ENCODE measurements at places on chromosomes 3 and 15. TPM values are rescaled to one million over a fixed set of nuclear protein-coding genes. Genes with fewer than 3 reads are reported as not detected.

DNA sequence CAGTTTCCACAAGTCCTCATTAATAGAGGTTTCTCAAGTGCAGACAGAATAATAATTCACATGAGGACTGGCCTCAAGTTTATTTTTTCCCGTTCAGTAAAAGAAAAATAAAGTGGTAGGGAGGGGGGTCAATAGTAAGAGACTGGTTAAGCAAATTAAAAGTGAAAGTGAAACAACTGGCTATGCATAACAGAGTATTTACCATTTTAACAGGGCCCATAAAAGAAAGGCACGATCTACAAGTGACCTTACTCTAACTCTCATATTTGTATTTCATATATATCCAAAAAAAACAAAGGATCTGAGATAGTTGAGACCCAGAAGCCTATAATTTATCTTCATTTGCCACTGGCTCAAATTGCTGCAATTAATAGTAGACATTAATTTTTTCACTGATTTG lies 686.3 kb downstream of the NTRK3 start:
- H3K27me3 ChIP-seq, result no peaks in the 10 kb centered on the region
- H3K27ac ChIP-seq, result no peak overlapping the region
- DNase-seq, result no peak
- no peaks in the 10 kb centered on the region for H3K4me1 ChIP-seq
- H3K36me3 ChIP-seq, result no peaks in the 10 kb centered on the region

Gene AMOTL2
- 271 TPM for total RNA-seq

- no peaks in the 10 kb centered on the region for H3K4me1 ChIP-seq
- DNase-seq, result no peak
Observed at GRCh38 chr3:128806588-128806987, 72.8 kb upstream of the ACAD9 start.

DNA sequence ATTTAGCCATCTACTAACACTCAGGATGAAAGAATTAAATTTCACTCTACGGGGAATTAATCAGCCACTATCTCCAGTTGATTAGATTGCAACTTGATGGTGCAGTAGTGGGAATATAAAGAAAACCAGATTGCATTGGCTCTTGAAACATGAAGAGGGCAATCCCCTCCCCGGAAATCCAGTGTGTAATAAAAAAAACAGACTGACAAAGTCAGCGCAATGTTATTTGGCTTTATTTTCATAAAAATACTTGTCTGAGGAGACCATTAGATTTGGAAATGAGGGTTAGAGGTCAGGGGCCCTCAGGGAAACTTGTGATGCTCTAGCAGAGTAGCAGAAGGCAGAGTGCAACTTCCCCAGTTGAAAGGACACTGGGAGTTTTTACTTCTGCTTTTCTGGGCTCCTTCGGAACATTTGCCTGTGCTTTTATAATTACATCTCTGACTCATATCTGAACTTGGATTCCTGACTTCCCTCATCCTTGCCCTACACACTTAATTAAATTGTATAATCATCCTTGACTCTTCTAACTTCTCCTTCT lies 326.8 kb downstream of the TUSC7 start:
- H3K27me3 ChIP-seq, result no peaks in the 10 kb centered on the region
- H3K36me3 ChIP-seq, result no peaks in the 10 kb centered on the region
- DNase-seq, result no peak
- no peak overlapping the region for H3K27ac ChIP-seq
- H3K4me3 ChIP-seq, result no peak overlapping the region

- no peaks in the 10 kb centered on the region for H3K27me3 ChIP-seq
- no peaks in the 10 kb centered on the region for H3K36me3 ChIP-seq
- no peak for DNase-seq
- H3K27ac ChIP-seq, result no peak overlapping the region
Observed at GRCh38 chr3:107973152-107973551, 117.7 kb downstream of the CD47 start.

DNA sequence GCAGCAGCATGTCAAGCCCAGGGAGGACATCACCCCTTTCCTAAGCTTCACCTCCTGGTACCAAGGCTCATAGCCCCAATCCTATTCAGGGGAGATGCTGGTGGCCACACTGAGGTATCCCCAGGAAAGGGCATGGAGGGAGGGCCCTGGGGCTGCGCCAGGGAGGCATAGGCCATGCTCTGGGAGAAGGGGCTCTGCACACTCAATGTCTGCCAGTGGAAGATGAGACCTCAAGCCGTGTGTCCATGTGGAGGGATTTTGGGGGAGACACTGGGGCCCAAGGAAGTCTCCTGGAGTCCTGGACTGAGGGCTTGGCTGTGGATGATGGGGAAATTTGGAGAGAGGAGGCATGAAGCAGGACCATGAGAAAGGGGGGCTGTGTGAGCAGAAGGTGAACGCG lies 21.2 kb upstream of the PRR23E start:
- H3K4me3 ChIP-seq, result no peak overlapping the region
- no peak overlapping the region for H3K27ac ChIP-seq
- H3K4me1 ChIP-seq, result no peaks in the 10 kb centered on the region
- H3K27me3 ChIP-seq, result no peaks in the 10 kb centered on the region
